ENCODE measurements at places on chromosomes 12 and 14.

DNA sequence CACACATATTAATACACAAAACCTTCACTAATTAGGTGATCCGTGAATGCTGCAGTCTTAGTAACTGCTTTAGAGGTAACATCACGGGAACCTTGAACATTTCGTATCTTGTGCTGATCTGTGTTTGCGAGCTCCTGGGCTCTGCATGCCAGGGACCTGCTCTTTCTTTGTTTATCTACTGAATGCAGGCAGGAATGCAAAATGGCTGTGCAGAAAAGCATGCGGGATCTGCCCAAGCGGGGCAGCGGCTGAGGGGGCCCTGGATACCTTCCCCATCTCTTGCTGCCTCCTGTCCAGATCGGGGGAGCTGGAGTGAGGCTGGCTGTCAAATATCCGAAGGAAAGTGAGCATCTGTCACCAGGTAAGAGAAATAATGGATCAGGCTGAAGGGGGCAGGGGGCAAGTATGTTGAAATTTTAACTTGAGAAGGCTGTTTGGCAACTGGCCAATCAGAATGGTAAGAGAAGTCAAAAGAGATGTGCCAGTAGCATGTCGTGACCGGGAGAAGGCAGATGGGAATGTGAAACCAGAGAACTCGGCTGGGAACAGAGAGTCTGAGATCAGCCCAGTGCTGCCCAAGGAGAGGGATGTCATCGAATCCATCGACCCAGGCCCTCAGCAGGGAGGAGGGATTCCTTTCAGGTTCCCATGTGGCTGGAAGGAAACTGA, 191.4 kb downstream of the TTC7B start:
- no peak overlapping the region for H3K4me3 ChIP-seq
- no peak for DNase-seq
- peak overlapping the region; percentile 86 for H3K27ac ChIP-seq
- H3K36me3 ChIP-seq: no peaks in the 10 kb centered on the region
- H3K4me1 ChIP-seq: peaks cover 31% of the 10 kb centered on the region
- H3K27me3 ChIP-seq: no peaks in the 10 kb centered on the region

DNA sequence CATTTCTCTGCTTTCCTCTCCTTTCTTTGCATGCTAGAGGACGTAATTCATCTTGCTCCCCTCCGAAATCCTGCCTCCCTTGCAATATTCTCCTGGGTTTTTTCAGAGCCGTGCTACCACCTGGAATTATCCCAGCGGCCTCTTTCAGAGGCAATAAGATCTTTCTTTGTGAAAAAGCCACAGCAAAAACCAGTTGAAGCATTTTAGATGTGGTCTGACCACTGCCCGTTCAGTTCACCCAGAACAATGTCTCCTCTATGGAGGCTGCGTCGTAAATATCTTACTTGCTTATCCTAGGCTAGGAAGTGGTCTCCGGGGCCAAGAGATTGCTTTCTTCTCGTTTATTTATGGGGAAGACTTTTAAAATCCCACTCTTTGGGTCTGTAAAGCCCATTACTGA, 85.8 kb downstream of the TBX5 start:
- H3K4me1 ChIP-seq: peaks cover 9% of the 10 kb centered on the region
- H3K36me3 ChIP-seq: no peaks in the 10 kb centered on the region
- no peak overlapping the region for H3K4me3 ChIP-seq
- no peak overlapping the region for H3K27ac ChIP-seq
- DNase-seq: no peak

DNA sequence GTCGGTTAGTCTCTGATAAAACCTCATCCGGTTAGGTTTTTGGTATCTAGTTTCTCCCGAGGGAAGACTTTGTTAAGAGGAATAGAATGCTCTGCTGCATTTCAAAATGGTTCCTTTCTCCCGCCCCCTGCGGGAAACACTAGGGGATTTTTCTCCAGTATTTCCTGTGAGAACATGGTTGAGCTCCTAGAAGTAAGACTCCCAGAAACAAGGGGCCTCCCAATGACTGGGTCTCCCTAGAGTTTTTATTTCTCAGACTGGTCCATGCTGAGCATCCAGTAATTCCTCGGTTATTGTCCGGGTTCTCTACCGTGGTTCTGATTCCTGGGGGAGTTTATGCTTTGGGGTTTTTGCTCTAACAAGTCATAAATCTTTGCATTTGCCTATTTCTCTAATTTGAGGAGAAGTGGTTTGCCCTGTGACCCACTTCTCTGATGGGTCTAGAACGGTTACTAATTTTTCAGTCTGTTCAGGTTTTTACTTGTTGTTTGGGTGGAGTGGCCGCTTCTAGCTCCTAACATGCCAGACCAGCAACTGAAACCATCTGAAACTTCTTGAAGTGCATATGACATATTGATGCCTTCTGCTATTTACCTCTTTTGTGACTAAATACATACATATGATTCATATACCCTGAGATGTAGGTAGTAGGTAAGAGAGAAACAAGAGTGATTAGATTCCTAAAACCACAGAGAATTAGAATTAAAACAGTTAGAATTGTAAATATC, 25.1 kb downstream of the TESPA1 start:
- H3K27ac ChIP-seq: no peak overlapping the region
- H3K27me3 ChIP-seq: peaks cover 4% of the 10 kb centered on the region
- H3K4me3 ChIP-seq: no peak overlapping the region
- DNase-seq: no peak
- H3K36me3 ChIP-seq: no peaks in the 10 kb centered on the region

GRCh38 chr14:38389681-38390080, 133.8 kb upstream of the CLEC14A start:
- no peak overlapping the region for H3K27ac ChIP-seq
- no peak for DNase-seq
- H3K4me1 ChIP-seq: no peaks in the 10 kb centered on the region

- H3K27me3 ChIP-seq: no peaks in the 10 kb centered on the region
- H3K36me3 ChIP-seq: peaks cover 5% of the 10 kb centered on the region
- DNase-seq: no peak
- H3K27ac ChIP-seq: no peak overlapping the region
Observed at GRCh38 chr12:65608319-65608916, 215.9 kb upstream of the HMGA2 start.

GRCh38 chr12:102024765-102025164, 37.0 kb downstream of the WASHC3 start:
- no peak overlapping the region for H3K4me3 ChIP-seq
- H3K36me3 ChIP-seq: no peaks in the 10 kb centered on the region
- DNase-seq: no peak
- H3K4me1 ChIP-seq: no peaks in the 10 kb centered on the region
- no peaks in the 10 kb centered on the region for H3K27me3 ChIP-seq
- no peak overlapping the region for H3K27ac ChIP-seq

- no peak for DNase-seq
- H3K27me3 ChIP-seq: no peaks in the 10 kb centered on the region
- H3K4me1 ChIP-seq: no peaks in the 10 kb centered on the region
- H3K36me3 ChIP-seq: no peaks in the 10 kb centered on the region
Observed at GRCh38 chr12:46915082-46915481, 89.3 kb upstream of the SLC38A4 start.

DNA sequence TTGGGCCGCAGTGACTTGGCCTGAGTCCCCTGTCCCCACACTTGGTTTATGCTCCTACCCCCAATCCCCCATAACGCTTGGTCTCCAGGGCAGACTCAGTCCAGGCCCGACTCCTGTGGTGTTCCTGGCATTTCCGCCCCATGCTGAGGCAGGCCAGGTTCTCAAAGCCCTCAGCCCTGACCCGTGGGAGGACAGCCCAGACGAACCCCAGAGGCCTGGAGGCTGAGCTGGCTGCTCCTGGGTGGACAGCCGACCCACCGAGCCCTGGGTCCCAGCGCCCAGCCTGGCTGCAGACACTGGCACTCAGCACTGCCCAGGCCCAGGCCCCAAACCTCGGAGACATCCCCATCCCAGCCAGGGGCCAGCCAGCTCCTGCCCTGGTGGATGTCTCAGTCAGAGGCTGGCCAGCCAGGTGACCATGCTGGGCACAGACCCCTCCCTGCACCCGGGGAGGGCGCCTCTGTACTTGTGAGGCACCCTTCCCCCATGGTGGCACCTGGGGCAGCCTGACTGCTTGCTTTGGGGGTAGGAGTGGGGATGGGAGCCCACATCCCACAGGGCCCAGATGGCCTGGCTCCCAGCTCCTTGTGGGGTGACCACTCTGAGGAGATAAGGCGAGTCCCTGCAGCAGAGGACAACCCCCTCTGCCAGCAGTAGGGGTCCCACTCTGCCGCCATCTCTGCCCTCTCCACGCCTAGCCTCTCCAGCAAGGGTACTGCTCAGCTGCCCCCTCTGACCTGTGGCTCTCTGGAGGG, 1.4 kb downstream of the PLD4 start:
- no peak overlapping the region for H3K27ac ChIP-seq
- H3K4me1 ChIP-seq: no peaks in the 10 kb centered on the region
- H3K27me3 ChIP-seq: peaks cover 13% of the 10 kb centered on the region
- DNase-seq: no peak
- H3K36me3 ChIP-seq: no peaks in the 10 kb centered on the region

DNA sequence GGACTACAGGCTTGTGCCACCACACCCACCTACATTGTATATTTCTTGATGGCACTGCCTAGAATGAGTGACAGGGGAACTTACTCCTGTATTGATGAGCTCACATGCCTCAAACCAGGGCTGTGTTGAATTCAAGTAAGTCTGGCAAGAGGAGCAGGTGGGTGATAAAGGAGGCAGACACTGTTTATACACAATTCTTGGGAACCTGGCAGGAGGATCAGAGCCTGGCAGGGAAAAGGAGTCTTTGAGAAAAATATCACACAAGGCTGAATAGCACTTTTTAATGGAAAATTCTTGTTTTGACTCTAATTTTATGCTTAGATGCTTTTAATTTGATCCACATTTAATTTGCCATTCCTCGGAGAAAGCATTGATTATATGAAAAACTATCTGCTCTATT, 293.1 kb upstream of the NPAS3 start:
- DNase-seq: no peak
- no peaks in the 10 kb centered on the region for H3K4me1 ChIP-seq
- H3K27ac ChIP-seq: no peak overlapping the region
- H3K36me3 ChIP-seq: no peaks in the 10 kb centered on the region
- H3K27me3 ChIP-seq: no peaks in the 10 kb centered on the region
- H3K4me3 ChIP-seq: no peak overlapping the region

DNA sequence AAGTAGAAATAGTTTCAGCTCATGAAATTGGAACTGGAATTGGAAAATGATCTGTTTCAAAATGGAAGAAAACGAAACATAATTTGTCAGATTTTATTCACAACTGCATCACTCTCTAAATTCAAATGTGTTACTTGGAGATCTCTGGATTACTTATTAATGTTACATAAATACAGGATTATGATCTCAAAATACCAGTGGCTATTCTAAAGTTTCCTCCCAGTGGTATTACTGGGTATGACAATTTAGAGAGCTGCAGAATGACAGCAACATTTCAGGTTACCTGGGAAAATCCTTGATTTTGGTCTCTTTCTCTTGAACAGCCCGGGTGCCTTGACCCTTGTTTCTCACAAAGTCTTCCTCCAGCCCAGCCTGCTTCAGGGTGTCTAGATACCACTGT, 14.2 kb downstream of the FAM161B start:
- no peak for DNase-seq
- H3K4me3 ChIP-seq: no peak overlapping the region
- no peak overlapping the region for H3K27ac ChIP-seq

GRCh38 chr12:47839214-47839876, 19.6 kb upstream of the HDAC7 start:
- no peaks in the 10 kb centered on the region for H3K36me3 ChIP-seq
- H3K4me3 ChIP-seq: no peak overlapping the region
- H3K27ac ChIP-seq: no peak overlapping the region
- H3K27me3 ChIP-seq: no peaks in the 10 kb centered on the region
- peaks cover 27% of the 10 kb centered on the region for H3K4me1 ChIP-seq

DNA sequence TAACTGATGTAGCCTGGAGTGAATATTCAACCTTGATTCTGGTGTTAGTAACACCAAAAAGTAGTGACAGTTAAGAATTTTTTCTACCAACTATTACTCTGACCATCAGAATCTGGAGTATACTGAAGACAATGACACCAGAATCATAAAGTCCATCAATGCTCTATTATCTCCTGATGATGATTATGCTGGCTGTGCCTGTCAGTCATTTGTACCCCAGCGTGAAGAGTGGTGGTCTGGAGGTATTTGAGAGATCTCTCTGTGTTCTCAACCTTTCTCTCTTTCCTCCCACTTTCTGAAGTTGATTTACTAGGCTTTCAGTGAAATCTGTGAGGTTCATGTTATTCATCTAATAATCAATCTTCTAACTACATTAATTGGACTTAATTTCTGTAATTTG, 615.4 kb downstream of the SLC16A7 start:
- H3K27me3 ChIP-seq: 0 out of 2 replicates have a peak, but pooled peaks cover 5% of the 10 kb centered on the region
- H3K27ac ChIP-seq: no peak overlapping the region
- no peak for DNase-seq

DNA sequence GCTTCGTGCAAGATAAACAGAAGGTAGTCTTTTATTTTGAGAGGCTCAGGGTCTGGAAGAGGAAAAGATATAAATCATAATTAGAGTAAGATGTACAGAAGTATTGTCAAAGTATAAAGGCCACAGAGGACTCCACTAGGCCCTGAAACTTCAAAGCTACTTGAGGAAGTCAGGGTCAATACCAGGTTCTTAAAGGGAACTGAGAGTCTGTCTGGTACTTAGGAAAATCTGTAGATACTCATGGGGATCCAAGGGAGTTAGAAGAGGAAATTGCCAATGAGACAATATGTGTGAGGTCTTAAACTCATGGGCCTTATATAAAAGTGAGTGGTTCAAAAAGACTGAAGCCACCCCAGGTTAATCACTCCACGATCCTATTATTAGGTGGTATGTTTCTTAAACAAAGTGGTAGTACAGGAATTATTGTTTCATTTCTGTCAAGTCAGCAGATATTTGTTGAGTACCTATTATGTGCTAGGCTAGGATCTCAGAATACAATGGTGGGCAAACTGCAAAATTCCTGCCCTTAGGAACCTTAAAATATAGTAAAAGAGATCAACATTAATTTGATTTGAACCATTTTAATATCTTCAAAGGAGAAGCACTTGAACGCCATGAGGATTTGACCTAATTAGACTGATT, 314.6 kb downstream of the ADAMTS20 start:
- DNase-seq: no peak
- no peak overlapping the region for H3K27ac ChIP-seq
- no peaks in the 10 kb centered on the region for H3K27me3 ChIP-seq
- H3K4me3 ChIP-seq: no peak overlapping the region

GRCh38 chr12:42070036-42070435, 74.6 kb downstream of the GXYLT1 start:
- no peak for DNase-seq
- H3K27ac ChIP-seq: no peak overlapping the region
- H3K36me3 ChIP-seq: peaks cover 22% of the 10 kb centered on the region
- H3K4me1 ChIP-seq: no peaks in the 10 kb centered on the region
- peaks cover 5% of the 10 kb centered on the region for H3K27me3 ChIP-seq

- H3K36me3 ChIP-seq: no peaks in the 10 kb centered on the region
- H3K27ac ChIP-seq: no peak overlapping the region
- H3K4me3 ChIP-seq: no peak overlapping the region
- H3K4me1 ChIP-seq: no peaks in the 10 kb centered on the region
Observed at GRCh38 chr12:31859232-31859977, 99.8 kb upstream of the RESF1 start.
